ENCODE measurements at places on chromosomes 12 and 14. TPM values are rescaled to one million over a fixed set of nuclear protein-coding genes. Genes with fewer than 3 reads are reported as not detected.

DNA sequence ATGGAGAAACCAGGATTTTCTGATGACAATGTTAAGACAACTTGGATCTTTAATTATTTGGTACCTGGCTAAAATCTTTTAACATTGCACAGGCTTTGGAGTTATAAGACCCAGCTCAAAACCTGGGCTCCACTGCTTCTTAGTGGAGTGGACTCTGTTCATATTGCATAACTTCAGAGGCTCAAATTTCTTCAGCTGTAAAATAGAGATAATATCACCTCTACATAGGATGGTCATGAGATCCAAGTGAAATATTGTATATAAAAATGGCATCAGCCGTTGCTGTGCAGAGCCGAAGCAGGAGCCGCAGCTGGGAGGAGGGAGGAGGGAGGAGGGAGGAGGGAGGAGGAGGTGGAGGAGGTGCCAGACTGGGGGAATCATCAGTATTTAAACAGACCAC is 10.5 kb downstream of the NPC2 start:
- no peak for DNase-seq

GRCh38 chr12:78866518-78866917 is 1.9 kb downstream of the SYT1 start:
- DNase-seq = no peak

DNA sequence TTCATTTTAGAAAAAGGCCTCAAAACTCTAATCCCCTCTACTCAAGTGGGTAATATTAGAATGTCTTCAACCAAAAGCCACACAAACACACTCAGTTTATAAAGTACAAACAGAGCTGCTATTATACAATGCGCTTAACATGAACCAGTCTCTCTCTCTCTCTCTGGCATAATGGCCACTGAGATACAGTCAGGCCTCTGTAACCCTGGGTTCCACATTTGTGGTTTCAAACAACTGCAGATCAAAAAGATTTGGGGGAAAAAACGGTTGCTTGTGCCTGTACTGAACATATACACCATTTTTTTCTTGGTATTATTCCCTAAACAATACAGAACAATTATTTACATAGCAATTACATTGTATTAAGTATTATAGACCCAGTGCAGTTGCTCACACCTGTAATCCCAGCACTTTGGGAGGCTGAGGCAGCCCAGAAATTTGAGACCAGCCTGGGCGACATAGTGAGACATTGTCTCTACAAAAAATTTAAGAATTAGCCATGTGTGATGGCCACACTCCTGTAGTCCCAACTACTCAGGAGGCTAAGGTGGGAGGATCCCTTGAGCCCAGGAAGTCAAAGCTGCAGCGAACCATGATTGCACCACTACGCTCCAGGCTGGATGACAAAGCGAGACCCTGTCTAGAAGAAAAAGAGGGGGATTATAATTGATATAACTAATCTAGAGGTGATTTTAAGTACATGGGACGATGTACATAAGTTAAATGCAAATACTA is 5.6 kb downstream of the SLC11A2 start:
- DNase-seq = no peak

- DNase-seq = no peak
Observed at GRCh38 chr12:118541071-118541470, 164.7 kb downstream of the SUDS3 start.

- DNase-seq = no peak
Observed at GRCh38 chr14:64681796-64682710, 22.2 kb upstream of the PLEKHG3 start.

Gene IFI27
- 8.4 TPM for total RNA-seq

GRCh38 chr14:26808407-26808806 is 210.6 kb upstream of the NOVA1 start:
- DNase-seq = no peak

Gene CD163L1
- 3.0 TPM for total RNA-seq

DNA sequence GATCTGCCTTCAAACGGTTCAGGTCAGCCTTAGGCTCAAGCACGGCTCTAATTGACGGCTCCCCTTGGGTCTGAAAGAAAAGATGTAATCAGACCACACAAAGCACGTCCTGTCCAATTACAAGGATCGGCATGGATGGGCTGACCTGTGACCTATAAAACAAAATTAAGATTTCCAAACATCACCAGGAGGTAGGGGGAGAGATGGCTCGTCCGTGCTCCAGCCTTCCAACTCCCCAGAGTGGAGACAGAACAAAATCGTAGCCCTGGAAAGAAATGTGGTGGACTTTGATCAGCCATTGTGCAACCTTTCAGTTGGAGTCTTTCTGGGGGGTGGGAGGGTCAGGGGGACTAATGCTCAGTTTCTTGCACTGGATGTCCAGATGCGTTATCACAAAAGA is 226.6 kb upstream of the DIO3 start:
- DNase-seq = no peak

DNA sequence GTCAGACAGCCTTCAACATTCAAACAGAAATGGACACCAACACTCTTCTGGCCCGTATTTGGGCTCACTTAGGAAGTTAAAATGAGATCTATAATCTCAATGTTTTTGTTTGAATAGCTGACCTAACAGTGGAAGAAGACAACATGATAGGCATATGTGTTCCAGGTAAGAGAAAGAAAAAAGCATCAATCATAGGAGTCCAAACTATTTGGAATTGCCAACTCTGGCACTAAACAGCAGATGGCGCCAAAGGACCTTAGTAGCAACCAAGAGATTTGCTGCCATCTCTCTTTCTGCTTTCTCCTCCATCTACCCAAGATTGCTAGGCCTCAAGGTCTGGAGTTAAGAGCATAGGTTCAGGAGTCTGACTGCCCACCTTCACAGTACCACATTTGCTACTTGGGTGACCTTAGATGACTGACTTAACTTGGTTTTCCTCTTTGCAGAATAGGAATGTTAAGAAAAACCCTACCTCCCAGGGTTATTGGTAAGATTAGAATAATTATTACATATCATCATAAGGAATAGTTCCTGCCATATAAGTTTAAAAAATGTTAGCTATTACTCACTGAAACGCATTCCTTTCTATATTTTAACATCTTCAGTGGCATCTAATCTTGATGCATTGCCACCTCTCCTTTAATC is 30.2 kb downstream of the PEX5 start:
- peak; percentile 63 for DNase-seq

Gene RAD51AP1
- total RNA-seq = 38.0 TPM

Gene SLC6A15
- total RNA-seq = 24.5 TPM

GRCh38 chr14:79656056-79656455 is 555.2 kb downstream of the DIO2 start:
- DNase-seq = no peak

All from HT1080 (cell line).